Thymus (tissue), 14 donors: ENCODE measurements at places on chromosomes 5 and 9.

- peaks cover 33% of the 10 kb centered on the region for H3K36me3 ChIP-seq
- DNase-seq: no peak
- no peak overlapping the region for H3K4me3 ChIP-seq
- no peak overlapping the region for H3K27ac ChIP-seq
- no peaks in the 10 kb centered on the region for H3K4me1 ChIP-seq
Measured at GRCh38 chr9:128316421-128316820, 5.8 kb downstream of the TRUB2 start.

- no peak overlapping the region for H3K27ac ChIP-seq
- H3K27me3 ChIP-seq: no peaks in the 10 kb centered on the region
- H3K36me3 ChIP-seq: no peaks in the 10 kb centered on the region
Measured at GRCh38 chr9:118809160-118809625, 560.0 kb downstream of the BRINP1 start.

DNA sequence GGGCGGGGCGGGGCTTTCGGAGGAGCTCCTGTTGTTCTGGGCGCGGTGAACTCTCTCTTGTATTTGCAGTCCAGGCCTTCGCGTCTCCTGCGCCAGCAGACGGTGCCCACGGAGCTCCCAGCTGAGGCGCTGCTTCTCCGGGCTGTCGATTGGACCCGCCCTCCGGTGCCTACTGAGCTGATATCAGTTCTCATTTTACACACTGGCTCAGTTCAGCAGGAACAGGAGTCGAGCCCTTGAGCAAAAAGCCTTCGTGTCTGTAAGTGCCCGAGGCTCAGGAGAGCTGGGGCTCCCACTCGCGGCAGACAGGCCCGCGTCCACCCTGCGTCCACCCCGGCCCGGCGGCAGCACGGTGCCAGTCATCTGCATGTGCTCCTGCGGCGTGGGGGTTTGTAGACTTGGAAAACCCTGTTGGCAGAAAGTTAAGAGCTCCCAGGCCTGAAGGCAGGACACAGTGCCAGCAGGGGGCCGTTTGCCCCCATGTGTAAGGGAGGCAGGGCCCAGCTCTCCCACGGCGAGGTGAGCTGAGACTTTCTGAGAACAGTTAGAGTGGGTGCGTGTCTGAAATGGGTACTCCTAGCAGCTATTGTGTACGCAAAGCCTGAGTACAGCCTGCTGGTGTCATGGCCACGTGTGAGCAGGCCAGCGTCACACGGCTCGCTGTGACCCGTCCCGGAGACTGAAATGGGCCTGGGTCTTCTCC, 231.5 kb downstream of the FANCC start:
- no peaks in the 10 kb centered on the region for H3K4me1 ChIP-seq
- no peak overlapping the region for H3K4me3 ChIP-seq
- no peaks in the 10 kb centered on the region for H3K27me3 ChIP-seq

DNA sequence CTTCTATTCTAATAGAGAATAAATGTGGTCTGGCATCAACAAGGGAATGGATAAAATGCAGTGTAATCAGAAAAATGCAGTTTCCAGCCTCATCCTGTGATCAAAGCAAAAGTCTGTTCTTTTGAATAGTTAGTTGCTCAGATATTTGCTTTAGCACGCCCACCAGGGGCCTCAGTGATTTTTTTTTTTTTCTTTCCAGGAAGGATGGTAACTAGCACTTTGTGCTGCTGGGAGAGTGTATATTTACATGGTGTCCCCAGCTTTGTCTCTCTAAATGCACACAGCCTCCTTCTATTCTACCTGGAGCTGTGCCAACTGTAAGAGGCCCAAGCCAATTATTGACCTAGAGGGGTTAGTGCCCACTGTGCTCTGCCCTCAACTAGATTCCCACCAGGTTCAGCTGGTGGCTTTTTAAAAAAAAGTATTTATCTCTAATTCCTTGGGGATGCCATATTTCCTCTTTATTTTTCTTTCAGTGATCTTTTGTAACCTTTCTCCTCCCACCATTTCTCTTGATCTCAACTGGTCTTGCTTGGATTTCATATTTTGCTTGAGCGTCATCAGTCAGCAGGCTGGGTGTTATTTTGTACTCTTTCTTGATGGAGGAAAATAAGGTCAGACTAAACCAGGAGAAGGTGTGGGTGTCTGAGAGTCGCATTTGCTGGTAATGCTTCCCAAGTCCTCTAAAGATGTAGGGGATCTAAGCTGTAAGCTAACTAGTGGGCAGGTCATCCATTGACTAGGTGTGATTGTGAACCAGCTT, 193.0 kb upstream of the C9orf72 start:
- no peak for DNase-seq
- H3K36me3 ChIP-seq: no peaks in the 10 kb centered on the region
- H3K4me3 ChIP-seq: no peak overlapping the region
- H3K4me1 ChIP-seq: no peaks in the 10 kb centered on the region
- no peak overlapping the region for H3K27ac ChIP-seq

DNA sequence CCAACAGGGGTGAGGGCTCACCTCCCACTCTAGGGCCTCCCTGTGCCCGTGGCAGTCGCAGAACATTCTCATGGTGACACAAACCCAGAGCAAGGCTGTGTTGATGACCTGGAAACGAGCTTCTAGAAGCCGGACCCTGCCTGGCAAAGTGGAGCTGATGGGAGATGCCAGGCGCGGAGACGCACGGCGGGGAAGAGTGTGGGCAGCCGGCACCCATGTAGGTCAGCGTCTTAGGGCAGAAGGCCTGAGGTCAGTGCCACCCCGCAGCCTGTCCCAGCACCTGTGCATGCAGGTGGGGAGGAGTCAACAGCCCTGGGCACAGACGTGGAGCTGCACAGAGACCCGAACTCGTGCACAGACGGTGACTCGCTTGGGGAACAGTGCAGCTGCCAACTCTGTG, 5.4 kb downstream of the SLC6A18 start:
- no peak overlapping the region for H3K4me3 ChIP-seq
- no peaks in the 10 kb centered on the region for H3K36me3 ChIP-seq
- H3K27ac ChIP-seq: no peak overlapping the region
- peaks cover 32% of the 10 kb centered on the region for H3K4me1 ChIP-seq
- no peak for DNase-seq

GRCh38 chr5:133034064-133034463, 7.7 kb upstream of the ZCCHC10 start:
- H3K27ac ChIP-seq: no peak overlapping the region
- H3K27me3 ChIP-seq: no peaks in the 10 kb centered on the region
- H3K36me3 ChIP-seq: no peaks in the 10 kb centered on the region
- no peak for DNase-seq
- H3K4me3 ChIP-seq: no peak overlapping the region
- no peaks in the 10 kb centered on the region for H3K4me1 ChIP-seq

DNA sequence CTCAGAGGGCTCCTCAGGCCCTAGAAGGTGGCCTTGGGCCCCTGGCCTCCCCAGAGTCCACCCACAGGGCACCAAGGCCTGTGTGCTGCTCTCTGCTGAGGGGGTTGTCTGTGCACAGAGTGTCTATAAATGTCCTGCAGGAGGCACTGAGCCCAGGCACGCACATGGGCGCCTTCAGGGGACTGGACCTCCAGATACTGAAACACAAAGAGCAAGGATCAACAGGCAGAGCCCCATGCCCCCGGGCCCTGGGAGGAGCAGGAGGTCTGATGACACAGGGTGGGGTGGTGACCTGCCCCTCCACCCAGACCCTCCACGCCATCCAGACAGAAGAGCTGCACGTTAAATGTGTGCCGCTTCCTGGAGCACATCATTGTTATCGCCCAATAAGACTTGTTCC, 64.6 kb upstream of the SIMC1 start:
- no peak overlapping the region for H3K27ac ChIP-seq
- no peaks in the 10 kb centered on the region for H3K36me3 ChIP-seq
- no peak for DNase-seq
- H3K4me1 ChIP-seq: no peaks in the 10 kb centered on the region
- no peaks in the 10 kb centered on the region for H3K27me3 ChIP-seq

- H3K27ac ChIP-seq: no peak overlapping the region
- H3K4me3 ChIP-seq: no peak overlapping the region
- no peaks in the 10 kb centered on the region for H3K36me3 ChIP-seq
Measured at GRCh38 chr5:1187234-1187949, 14.0 kb upstream of the SLC6A19 start.

GRCh38 chr5:78213799-78214198, 80.7 kb downstream of the AP3B1 start:
- no peaks in the 10 kb centered on the region for H3K4me1 ChIP-seq
- no peak overlapping the region for H3K27ac ChIP-seq
- no peaks in the 10 kb centered on the region for H3K27me3 ChIP-seq
- H3K4me3 ChIP-seq: no peak overlapping the region

- H3K27ac ChIP-seq: no peak overlapping the region
- no peak overlapping the region for H3K4me3 ChIP-seq
- DNase-seq: no peak
Measured at GRCh38 chr5:35294976-35295375, 64.7 kb upstream of the PRLR start.

DNA sequence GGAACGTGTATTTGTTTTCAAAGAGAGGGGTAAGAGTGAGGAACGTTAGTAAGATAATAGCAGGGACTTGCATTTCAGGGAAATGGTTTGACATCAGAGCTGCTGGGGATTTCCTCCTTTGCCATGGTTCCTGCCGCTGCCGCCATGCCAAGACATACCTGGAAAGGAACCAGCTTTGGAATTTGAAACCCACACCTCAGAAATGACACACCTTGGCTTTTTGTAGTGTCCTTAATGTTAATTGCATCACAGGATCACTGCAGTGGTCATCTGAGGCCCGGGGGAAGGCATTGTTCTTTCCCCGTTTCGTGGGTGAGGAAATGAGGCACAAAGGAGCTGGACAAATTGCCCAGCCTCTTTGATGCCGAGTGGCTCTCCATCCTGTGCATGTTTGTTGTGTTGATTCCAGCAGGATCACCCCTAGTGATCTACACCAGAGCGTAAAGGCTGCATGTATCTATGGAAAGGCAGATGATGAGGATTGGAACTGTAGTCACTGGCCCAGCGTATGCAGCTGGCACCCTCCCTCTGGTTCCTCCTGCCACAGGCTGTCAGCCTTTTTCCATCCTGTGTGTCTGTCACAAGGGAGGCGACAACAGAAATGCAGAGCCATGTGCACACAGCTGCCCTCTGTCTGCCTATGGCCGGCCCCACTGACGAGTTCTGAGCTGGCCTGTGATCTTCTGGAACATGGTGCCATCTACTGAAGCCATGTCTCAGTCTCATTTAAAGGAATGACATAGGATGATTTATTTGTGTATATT, 37.8 kb downstream of the SLC46A2 start:
- H3K27me3 ChIP-seq: no peaks in the 10 kb centered on the region
- H3K27ac ChIP-seq: peak overlapping the region; percentile 78
- DNase-seq: peak; percentile 28
- no peak overlapping the region for H3K4me3 ChIP-seq

GRCh38 chr5:172508471-172509404, 54.4 kb upstream of the SH3PXD2B start:
- H3K27ac ChIP-seq: no peak overlapping the region
- no peaks in the 10 kb centered on the region for H3K27me3 ChIP-seq

GRCh38 chr5:6424110-6424659, 24.5 kb upstream of the UBE2QL1 start:
- H3K27ac ChIP-seq: no peak overlapping the region
- H3K4me1 ChIP-seq: no peaks in the 10 kb centered on the region
- H3K4me3 ChIP-seq: no peak overlapping the region
- DNase-seq: no peak

- peaks cover 8% of the 10 kb centered on the region for H3K27me3 ChIP-seq
- no peak overlapping the region for H3K27ac ChIP-seq
- H3K4me1 ChIP-seq: no peaks in the 10 kb centered on the region
- DNase-seq: no peak
- H3K36me3 ChIP-seq: no peaks in the 10 kb centered on the region
Measured at GRCh38 chr9:137434498-137435380, 6.4 kb downstream of the ENTPD8 start.

GRCh38 chr9:101455656-101456240, 20.2 kb upstream of the ALDOB start:
- no peak overlapping the region for H3K27ac ChIP-seq
- H3K36me3 ChIP-seq: no peaks in the 10 kb centered on the region
- DNase-seq: no peak
- H3K27me3 ChIP-seq: no peaks in the 10 kb centered on the region

DNA sequence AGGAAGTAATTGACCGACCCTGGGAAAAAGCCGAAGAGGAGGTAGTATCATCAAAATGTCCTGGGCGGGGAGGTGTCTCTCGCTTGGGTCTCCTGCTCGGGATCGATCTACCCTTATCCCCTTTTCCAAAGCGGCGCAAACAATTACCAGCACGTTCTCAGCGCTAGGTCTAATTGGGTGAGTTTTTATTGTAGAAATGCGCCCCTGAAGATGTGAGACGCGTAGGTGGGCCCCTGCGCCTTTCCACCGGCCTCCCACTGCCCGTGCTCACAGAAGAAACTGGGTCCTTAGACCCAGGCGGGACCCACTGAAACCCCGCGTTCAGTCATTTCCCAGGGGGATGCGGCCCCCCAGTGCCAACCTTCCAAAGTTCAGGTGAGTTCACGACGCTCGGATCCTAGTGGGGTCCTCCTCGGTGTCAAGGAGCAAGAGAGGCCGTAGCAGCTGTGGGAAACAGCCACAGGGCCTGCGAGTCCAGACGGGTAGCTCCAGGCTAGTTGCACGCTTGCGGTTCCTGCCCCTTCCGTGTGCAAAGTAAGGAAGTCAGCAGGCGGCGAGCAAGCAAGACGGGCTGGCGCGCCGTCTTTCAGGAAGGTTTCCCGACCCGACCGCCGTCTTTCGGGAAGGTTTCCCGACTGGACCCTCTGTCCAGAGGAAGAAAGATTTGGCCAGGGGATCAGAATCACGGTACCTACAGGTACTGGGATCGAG, 1.5 kb downstream of the SMIM32 start:
- DNase-seq: no peak
- no peak overlapping the region for H3K4me3 ChIP-seq
- H3K36me3 ChIP-seq: no peaks in the 10 kb centered on the region
- H3K27ac ChIP-seq: no peak overlapping the region
- no peaks in the 10 kb centered on the region for H3K4me1 ChIP-seq

DNA sequence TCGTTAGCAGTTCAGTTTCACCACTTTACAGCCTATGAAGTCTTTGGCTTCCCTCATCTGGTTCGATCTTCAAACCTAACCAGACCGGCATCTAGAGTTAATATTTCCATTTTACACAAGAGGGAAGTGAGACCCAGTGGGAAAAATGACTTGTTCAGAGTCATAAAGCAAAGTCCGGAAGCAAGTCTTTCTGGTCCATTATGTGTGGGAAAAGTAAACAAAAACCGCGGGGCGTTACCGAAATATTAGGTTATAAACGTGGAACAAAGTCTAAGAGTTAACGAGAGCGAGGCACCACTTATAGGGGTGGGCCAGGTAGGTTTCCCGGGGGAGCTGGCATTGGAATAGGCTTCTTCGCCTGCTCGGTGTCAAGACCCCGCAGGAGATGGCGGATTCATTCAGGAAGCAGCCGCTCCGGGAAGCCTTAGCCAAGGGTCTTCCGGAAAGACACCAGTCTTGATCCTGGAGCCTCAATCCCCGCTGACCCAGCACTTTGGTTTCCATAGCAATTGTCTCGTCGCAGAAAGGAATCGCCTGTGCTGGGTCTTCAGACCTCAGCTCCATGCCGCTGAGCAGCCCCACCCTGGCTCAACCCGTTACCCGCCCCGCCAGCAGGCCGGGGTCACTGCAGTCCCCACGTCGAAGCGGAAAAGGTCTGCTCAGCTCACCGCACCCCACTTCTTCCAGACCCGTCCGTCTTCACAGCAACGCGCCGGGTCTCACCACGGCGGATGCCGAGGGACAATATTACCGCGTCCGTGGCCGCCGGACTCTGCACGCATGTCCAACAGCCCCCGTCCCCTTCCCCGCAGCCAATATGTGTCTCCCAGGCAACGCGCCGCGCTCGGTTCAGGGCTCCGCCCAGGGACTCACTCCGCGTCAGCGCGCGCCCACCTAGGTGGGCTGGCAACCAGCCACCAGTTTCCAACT, at the start of gene C5orf52:
C5orf52 (plus strand) TSS at position 872 of the 930 bp plus-strand sequence. CDS start 82 bp downstream, outside the sequence.
- peak within 1 kb of the TSS; percentile 38 for H3K4me3 ChIP-seq
- H3K36me3 ChIP-seq: no peaks in the 10 kb centered on the region
- H3K27ac ChIP-seq: no peak within 1 kb of the TSS
- peak; percentile 21 for DNase-seq
- H3K4me1 ChIP-seq: peaks cover 9% of the 10 kb centered on the region

- H3K4me1 ChIP-seq: no peaks in the 10 kb centered on the region
- peaks cover 2% of the 10 kb centered on the region for H3K27me3 ChIP-seq
- no peak overlapping the region for H3K4me3 ChIP-seq
- DNase-seq: no peak
Measured at GRCh38 chr5:146540414-146540813, 24.4 kb upstream of the GPR151 start.
